ENCODE measurements at places on chromosomes 4 and X.
A peak's percentile ranks its signal among the peaks of the same experiment; 100 is the strongest.

DNA sequence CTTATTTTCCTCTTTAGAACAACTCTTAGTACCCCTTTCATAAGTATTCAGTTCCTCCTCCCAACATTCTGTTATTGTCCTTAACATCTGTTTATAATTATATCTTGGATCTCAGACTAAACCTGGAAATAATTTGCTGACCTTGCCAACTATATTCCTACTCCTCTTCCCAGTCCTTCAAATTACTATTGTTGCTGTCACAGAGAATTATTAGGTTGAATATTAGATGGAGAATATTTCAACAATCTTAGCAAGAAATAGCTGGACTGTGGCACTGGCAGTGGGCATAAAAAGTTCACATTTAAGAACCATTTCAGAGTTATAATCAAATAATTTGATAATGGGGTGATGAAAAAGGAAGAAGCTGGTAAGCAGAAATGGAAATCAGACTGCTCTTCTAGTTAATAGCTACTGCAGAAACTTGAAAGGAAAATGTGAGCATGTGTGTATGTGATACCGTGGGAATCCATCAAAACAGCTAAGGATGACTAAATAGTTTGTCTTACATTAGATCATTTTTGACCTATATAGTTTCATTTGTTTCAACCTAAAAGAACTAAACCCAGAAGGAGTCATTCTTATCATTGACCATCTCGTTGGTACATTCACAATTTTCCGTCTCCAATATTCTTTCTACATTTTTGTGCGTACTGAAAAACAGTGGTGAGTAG lies 43.3 kb upstream of the PRDM8 start:
- no peak for DNase-seq

DNA sequence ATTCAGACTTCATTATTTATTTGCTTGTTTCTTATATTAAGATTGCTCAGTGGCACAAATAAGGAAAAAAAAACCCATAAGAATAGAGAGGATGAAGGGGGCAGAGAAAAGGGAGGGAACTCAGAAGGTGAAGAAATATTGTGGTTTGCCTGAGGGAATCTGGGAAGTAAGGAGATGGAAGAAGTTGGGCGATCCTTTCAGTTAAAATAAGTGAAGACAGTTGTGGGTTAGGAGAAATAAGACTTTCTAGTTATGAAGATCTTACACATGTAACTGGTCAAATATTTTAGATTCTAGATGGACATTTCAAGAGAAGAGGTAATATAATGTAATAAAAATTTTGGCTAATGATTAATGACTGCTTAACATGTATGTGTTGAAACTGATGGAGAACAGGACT lies 138.7 kb upstream of the LIMCH1 start:
- DNase-seq = no peak

DNA sequence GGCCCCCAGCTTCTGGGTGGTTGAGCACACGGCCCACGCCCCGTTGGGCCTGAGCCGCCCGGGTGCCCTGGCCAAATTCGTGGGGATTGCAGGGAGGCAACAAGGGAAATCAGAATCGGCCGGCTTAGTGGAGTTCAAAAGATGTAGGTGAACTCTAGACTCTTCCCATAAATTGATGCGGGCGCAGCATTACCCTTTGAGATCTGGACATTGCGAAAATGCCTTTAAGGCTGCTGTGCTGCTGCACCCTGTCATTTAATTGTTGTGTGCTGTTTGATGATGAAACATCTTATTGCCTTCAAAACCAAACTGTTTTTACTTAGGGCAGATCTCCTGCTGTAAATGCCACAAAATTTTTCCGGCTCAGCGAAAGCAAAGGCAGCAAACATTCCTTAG lies 409 bp upstream of the MPP1 start:
- DNase-seq = no peak

- DNase-seq = no peak
Observed at GRCh38 chr4:84681486-84682274, 98.8 kb downstream of the CDS1 start.

GRCh38 chr4:48194971-48195370 lies 60.9 kb upstream of the TXK start:
- no peak for DNase-seq

GRCh38 chr4:184994010-184994622 lies 24.2 kb upstream of the HELT start:
- DNase-seq = no peak

GRCh38 chr4:56406151-56406550 lies 18.9 kb upstream of the AASDH start:
- no peak for DNase-seq

GRCh38 chr4:116438417-116438816 lies 647.0 kb downstream of the TRAM1L1 start:
- DNase-seq = no peak

DNA sequence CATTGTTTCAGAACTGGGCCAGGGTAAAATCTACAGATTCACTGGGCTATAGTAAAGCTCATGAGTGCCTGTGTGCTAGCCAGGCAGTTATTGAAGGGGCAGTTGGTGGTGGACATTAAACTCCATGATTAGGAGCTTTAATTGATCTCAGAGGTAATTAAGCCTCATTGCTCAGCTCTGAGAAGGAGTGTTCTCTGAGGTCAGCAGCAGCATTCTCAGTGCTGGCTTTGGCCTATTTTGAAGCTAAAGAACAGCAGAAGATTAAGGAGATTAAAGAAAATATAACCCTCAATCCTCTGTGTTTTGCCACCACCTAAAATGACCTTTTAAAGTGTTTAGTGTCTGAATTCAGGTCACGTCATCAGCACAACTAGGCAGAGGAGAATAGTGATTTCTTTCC lies 42.5 kb downstream of the EGF start:
- no peak for DNase-seq

DNA sequence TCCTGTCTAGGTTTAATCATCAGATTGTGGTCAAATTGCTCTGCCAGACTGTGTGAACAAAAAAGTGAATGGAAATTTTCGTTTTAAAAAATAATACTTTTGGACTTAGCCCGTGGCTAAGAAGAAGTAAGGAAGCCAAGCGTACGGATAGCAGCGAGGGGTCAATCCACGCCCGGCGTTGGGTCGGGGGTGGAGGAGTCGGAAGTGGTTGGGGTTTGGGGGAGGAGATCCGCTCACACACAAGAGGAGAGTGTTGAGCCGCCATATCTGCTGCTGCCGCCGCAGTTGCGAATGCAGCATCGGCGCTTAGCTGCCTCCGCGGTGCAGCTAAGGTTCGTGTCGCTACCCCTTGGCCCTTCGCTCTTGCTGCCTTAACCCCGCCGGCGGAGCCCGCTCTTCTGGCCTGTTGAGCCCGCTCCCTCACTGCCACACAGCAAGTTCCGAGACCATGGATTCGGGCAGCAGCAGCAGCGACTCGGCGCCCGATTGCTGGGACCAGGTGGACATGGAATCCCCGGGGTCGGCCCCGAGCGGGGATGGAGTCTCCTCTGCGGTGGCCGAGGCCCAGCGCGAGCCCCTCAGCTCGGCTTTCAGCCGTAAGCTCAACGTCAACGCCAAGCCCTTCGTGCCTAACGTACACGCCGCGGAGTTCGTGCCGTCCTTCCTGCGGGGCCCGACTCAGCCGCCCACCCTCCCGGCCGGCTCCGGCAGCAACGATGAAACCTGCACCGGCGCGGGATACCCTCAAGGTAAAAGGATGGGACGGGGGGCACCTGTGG lies at the start of gene GSPT2:
Gene GSPT2, plus strand, starts transcription at position 264 of the 779 bp plus-strand sequence. Its CDS starts 185 bp downstream, at position 449.
- peak; percentile 64 for DNase-seq

- DNase-seq = peak; percentile 22
Observed at GRCh38 chr4:73066928-73067327, 2.6 kb downstream of the COX18 start.

DNA sequence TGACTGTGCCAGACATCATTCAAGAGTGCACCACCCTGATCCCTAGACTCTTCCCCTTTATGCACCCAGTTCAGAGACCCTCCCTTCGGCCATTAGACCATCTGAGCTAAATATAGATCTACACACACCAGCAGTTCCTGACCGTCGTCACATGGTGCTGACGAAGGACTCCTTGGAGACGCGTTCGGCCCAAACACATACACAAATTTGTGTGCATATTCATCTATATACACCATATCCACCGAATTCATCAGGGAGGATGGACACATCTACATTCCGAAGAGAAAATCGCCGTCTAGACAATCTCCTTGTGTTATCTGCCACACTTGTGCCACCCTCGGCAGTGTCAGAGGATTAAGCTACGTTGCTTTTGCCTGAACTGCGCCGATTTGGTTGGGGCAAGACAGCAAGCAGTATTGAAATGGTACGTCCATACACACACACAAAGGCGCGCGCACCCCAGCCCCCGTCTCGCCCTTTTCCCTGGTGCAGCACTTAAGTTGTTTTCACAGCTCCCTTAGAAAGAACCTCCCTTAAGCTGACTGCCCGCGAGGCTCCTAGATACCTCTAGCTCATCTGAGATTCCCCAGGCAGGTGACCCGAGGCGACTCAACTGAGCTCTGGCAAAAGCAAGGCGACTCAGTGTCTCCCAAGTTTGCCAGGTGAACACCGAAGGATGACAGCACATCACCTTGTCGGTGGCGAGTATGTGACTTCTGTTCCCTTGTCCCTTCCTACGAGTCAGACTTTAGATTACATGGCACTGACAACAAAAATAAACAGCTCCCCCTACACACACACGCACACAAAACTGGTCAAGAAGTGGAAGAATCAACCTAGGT lies 1.0 kb downstream of the RASGEF1B start:
- DNase-seq = peak; percentile 42

GRCh38 chrX:25022499-25023325 lies 6.9 kb upstream of the ARX start:
- no peak for DNase-seq

GRCh38 chr4:104589264-104589868 lies 94.7 kb upstream of the CXXC4 start:
- no peak for DNase-seq

GRCh38 chr4:51942108-51942832 lies 77.9 kb downstream of the LRRC66 start:
- no peak for DNase-seq

GRCh38 chr4:7431696-7432530 lies 2.8 kb downstream of the PSAPL1 start:
- DNase-seq = no peak

DNA sequence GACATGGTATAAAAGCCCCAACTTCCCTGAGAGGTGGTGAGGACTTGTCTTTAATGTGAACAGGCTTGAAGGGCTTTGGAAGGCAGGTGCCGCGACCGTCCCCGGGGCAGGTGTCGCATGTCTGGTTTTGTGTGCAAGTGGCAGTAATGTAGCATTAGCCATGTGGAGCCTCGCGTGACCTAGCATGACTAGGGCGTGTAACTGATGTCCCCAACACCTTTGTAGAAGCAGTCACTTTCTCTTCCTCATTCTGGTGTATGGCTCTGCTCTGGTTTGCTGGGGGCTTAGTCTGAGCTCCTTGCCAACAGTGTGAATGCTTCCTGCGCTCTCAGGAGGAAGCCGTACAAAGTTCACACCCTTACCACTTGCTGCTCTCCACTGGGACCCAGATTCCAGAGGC lies 145.7 kb downstream of the AMMECR1 start:
- no peak for DNase-seq

DNA sequence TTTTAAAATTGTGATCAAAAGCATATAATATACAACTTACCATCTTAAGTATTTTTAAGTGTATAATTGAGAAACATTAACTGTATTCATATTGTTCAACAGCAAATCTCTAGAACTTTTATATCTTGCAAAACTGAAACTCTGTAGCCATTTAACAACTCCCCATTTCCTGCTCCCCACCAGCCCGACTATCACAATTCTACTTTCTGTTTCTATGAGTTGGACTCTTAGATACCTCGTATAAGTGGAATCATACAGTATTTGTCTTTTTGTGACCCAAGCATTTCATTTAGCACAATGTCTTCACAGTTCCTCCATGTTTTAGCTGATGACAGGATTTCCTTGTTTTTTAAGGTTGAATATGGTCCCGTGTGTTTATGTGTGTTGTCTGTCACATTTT lies 106.0 kb downstream of the LRBA start:
- DNase-seq = no peak

DNA sequence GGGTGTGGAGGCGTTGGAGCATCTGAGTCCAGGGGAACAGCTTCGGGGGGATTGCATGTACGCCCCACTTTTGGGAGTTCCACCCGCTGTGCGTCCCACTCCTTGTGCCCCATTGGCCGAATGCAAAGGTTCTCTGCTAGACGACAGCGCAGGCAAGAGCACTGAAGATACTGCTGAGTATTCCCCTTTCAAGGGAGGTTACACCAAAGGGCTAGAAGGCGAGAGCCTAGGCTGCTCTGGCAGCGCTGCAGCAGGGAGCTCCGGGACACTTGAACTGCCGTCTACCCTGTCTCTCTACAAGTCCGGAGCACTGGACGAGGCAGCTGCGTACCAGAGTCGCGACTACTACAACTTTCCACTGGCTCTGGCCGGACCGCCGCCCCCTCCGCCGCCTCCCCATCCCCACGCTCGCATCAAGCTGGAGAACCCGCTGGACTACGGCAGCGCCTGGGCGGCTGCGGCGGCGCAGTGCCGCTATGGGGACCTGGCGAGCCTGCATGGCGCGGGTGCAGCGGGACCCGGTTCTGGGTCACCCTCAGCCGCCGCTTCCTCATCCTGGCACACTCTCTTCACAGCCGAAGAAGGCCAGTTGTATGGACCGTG lies 2.2 kb downstream of the AR start:
- DNase-seq = no peak

GRCh38 chr4:66590488-66591215 lies 920.4 kb upstream of the EPHA5 start:
- DNase-seq = no peak

DNA sequence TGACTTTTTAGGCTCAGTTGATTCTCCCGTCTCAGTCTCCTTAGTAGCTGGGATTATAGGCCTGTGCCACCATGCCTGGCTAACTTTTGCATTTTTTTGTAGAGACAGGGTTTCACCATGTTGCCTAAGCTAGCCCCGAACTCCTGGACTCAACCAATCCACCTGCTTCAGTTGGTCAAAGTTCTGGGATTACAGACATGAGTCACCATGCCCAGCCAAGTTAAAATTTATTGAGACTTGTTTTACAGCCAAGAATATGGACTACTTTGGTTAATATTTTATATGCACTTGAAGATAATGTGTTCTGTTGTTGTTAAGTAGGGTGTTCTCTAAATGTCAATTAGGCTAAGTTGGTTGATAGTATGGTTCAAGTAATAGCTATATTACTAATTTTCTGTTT lies 58.7 kb downstream of the CYTL1 start:
- DNase-seq = no peak

DNA sequence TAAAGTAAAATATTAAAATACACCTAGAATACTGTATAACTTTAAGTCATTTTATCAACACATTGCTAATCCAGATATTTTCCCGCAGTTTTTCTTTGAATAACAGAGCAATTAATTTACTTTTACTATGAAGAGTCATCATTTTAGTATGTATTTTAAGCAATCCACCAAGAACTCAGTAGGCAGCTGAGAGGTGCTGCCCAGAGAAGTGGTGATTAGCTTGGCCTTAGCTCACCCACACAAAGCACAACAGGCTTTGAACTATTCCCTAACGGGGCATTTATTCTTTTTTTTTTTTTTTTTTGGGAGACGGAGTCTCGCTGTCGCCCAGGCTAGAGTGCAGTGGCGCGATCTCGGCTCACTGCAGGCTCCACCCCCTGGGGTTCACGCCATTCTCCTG lies 74.4 kb downstream of the CD38 start:
- no peak for DNase-seq

- no peak for DNase-seq
Observed at GRCh38 chrX:13064599-13065143, 20.3 kb upstream of the FAM9C start.

- DNase-seq = no peak
Observed at GRCh38 chr4:148415500-148415899, 26.7 kb downstream of the NR3C2 start.

All from activated naive CD4-positive, alpha-beta T cell treated with Interleukin-2 at 50 U/mL for 16 hours (primary cell).